ENCODE measurements at places on chromosomes 2 and 18. TPM values are rescaled to one million over a fixed set of nuclear protein-coding genes. Genes with fewer than 3 reads are reported as not detected.

GRCh38 chr2:73832930-73833329 is 4.2 kb downstream of the STAMBP start:
- DNase-seq: no peak

- no peak for DNase-seq
These were observed 126.8 kb downstream of the SP100 start for GRCh38 chr2:230542751-230543150.

GRCh38 chr2:9114458-9114857 is 92.2 kb upstream of the ASAP2 start:
- no peak for DNase-seq

The QPCT gene
- 4.8 TPM for total RNA-seq

The IL36A gene
- not detected for total RNA-seq
